ENCODE measurements at places on chromosomes 11 and 22.

DNA sequence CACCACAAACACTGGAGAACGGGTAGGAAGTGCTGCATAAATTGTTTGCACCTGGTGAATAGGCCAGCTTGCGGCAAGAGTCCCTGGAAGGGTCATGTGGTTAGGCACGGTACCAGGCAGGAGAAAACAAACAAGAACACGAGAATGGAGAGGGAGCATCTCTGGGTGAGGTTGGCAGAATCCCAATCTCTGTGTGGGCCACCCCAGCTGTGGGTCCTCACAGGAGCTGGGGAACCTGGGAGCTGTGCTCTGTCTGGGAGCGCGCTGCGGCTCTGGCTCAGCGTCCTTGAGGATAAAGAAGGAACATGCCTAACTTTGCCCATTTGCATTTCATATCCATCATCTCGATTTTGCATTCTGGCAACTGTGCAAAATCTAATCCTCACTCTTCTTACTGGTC lies 46.1 kb upstream of the JAM3 start:
- no peak for DNase-seq

- no peak for DNase-seq
These were observed 74.6 kb downstream of the RAB30 start for GRCh38 chr11:82996966-82997606.

- no peak for DNase-seq
These were observed 2.2 kb downstream of the HBG2 start for GRCh38 chr11:5252192-5252918.

DNA sequence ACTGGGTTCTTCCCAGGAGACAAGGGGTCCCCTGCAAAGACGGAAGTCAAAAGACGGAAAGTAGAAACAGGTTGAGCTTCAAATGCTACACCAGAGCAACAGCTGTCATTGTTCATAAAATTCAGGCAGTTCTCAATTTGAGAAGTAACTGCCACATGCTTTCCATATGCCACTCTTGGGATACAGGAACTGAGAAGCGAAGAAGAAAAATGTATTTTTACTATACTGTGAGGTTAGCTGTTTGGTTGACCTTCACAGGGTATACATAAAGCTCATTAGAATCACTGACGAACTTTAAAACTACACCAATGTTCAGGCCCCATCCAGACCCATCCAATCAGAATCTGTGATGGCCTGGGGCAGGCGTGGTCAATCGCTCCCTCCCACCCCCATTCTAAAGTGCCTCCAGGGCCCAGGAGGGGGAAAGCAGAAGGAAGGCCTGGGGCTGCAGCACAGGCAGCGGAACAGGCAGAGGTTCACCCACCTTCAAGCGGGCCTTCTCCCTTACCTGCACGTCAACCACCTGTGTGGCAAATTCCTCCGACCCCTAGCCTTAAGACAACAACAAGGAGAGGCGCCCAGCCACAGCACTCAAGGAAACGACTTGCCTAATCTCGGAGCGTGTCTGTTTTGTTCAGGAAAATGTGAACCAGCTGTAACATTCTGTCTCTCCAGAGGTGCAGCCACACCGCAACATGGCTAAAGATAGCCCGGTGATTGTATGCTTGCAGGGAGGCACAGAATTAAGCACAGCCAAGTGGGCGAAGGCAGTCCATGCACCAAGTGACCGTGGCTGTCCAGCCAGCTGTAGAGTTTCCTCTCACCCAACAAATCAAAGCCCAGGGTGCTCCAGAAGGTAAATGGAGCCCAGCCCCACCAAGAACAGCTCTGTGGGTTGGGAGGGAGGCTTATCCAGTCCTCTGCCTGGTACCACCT lies 82.6 kb downstream of the MICAL3 start:
- no peak for DNase-seq

- DNase-seq, result no peak
These were observed 31.5 kb downstream of the SDHD start for GRCh38 chr11:112118176-112118575.

All from stimulated activated CD8-positive, alpha-beta memory T cell treated with anti-CD3 and anti-CD28 coated beads, Interleukin-4, amount 100 ng/mL, for 4 hours (primary cell).